ENCODE measurements at places on chromosomes 2 and 18. TPM values are rescaled to one million over a fixed set of nuclear protein-coding genes. Genes with fewer than 3 reads are reported as not detected.
A peak's percentile ranks its signal among the peaks of the same experiment; 100 is the strongest.

DNA sequence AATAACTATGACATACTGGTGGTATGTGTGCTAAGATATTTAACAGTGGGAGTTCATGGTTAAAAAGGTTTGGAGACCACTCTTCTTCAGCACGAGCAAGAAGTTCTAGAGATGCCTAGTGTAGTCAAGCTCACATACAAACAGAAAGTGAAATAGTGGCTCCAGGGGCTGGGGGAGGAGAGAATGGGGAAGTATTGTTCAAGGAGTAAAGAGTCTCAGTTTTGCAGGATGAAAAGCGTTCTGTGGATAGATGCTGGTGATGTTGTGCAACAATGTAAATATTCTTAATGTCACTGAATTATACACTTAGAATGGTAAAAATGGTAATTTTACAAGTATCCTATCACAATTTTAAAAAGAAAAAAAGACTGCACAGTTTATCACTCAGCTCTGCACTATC, 29.0 kb upstream of the EPAS1 start:
- no peak for DNase-seq

Gene SERPINB13
- total RNA-seq: 48.0 TPM

Gene RNF181
- 318 TPM for total RNA-seq

- DNase-seq: no peak
Observed at GRCh38 chr18:37560003-37560402, 5.6 kb downstream of the CELF4 start.

Gene GIGYF2
- total RNA-seq: 44.0 TPM

- no peak for DNase-seq
Observed at GRCh38 chr2:154403242-154403790, 295.2 kb upstream of the KCNJ3 start.

DNA sequence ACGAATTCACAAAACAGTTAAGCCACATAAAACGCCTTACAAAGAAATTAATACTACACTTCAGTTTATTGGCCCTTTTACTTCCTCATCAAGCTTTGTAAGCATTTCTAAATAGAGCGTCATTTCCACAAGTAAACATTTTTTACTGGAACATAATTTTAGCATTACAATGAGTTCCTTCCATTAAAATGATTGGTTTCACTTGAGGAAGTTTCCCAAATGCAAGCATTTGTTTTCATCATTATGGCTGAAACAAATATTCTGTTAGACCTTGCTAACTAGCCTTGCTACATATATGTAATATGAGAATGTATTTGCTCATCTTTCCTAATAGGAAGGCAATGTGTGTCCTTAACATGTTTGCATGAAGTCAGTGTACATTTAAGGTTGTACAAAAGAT, 579.1 kb downstream of the IRS1 start:
- DNase-seq: no peak

GRCh38 chr2:42046819-42047487, 868 bp upstream of the PKDCC start:
- no peak for DNase-seq

DNA sequence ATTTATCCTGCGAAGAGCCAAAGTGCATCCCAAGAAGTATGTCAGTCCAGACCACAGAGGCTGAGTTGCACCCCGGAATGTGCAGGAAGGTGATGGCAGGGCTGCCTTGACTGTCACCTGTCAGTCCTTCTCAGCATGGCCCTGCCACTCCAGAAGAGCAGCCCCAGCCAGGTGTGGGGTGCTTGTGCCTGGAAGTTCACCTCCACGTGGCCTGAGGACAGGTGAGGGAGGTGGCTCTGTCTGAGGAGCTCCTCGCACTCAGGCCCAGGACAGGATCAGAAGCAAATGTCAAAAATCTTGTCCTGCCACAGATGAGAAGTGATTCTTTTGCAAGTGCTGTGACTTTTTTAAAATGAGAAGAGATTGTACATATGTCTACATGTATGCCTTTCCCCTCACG, 31.4 kb upstream of the B3GNT7 start:
- no peak for DNase-seq

Gene CPLX4
- not detected for total RNA-seq

- no peak for DNase-seq
Observed at GRCh38 chr2:237892478-237892877, 33.1 kb downstream of the RAMP1 start.

GRCh38 chr18:43115076-43115921, at the start of gene RIT2:
TSS of gene RIT2 (minus strand) at chr18:43115685.
- no peak for DNase-seq

GRCh38 chr2:98709535-98709934, 21.4 kb downstream of the MGAT4A start:
- DNase-seq: no peak

Gene TRIB2
- 6.5 TPM for total RNA-seq

- DNase-seq: peak; percentile 7
Observed at GRCh38 chr2:73359915-73360697, 25.5 kb upstream of the ALMS1 start.

- peak; percentile 17 for DNase-seq
Observed at GRCh38 chr2:169275696-169276444, 86.5 kb downstream of the LRP2 start.

- DNase-seq: no peak
Observed at GRCh38 chr2:234835738-234836137, 116.1 kb upstream of the SH3BP4 start.

DNA sequence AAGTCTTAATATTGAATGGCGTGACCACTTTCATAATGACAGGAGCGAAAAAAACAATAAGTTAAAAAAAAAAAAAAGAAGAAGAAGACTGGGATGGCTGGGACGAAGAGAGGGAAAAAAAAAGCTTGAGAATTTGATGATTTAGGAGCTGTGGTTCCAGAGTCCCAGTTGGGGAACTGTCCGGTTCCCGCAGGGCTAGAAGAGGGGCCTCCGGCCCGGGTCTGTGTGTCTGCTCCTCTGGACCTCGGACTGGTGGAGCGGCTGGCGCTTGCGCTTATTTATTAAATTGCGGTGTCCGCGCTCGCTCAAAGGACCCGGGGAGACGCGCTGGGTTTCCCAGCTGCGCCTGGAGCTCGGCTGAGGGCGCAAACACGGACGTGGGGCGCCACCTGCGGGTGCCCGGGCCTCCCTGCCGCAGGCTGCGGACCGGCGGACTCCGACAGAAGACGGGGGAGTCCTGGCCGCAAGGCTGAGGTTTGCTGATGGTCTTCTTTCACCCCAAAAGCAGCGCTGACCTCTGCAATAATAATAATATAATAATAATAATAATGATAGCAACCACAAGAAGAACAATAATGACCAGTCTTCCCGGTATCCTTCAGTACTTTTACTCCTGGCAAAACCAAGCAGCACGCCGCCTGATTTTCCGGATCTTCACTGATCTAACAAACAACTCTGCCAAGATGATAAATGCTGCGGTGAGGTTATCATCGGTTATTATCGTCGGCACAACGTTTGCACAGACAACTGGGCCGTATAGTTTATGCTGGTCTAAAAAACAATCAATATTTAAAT, at the start of gene CBLN2:
CBLN2 (minus strand) TSS at position 251 of the 795 bp plus-strand sequence. CDS start 2,182 bp downstream, outside the sequence.
- DNase-seq: peak; percentile 25

Gene BUB1
- total RNA-seq: 1.3 TPM

Gene UGT1A10
- not detected for total RNA-seq

- no peak for DNase-seq
Observed at GRCh38 chr2:26936855-26937254, 33.6 kb upstream of the MAPRE3 start.

DNA sequence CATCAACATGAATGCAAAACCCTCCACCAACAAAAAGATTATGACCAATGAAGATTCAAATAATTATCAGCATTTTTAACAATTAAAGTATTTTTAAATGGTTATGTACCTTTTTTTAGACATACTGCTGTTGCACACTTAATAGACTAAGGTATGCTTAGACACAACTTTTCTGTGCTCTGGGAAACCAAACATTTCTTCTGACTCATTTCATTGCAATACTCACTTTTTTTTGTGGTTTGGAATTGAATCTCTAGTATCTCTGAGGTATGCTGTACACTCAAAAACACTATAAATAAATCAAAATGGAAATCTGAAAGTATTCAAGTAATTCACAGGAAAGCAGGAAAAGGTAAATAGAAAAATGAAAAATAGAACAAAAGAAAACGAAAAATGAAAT, 247.9 kb upstream of the POU3F3 start:
- no peak for DNase-seq

GRCh38 chr2:95384854-95385569, 17.5 kb upstream of the FAHD2A start:
- DNase-seq: no peak

DNA sequence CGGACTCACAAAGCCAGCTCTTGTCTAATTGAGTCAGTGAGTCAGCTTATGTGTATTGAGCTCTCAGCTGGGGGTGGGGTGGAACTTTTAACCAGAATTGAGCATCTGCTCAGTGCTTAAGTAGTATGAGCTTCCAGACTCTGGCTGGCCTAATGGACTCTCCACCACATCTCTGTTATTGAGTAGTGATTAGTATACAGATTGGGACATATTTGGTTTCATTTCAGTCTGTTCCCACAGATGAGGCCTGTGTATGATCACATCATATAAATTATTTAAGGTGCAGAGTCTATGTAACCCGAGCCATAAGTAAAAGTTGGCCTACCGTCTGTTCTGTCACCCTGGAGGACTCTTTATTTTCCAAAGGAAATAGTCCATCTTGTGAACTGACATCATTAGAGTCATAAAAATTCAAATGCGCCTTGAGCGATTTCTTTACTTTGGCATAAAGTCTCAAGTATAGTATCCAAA, 152.1 kb downstream of the THSD7B start:
- no peak for DNase-seq

Gene POLE4
- 21.9 TPM for total RNA-seq

Measured in bronchial epithelial cell (primary cell).